Stimulated activated CD4-positive, alpha-beta T cell treated with anti-CD3 and anti-CD28 coated beads, Interleukin-1b, Interleukin-23, amount 100 ng/mL, for 1 hour (primary cell): ENCODE measurements at places on chromosomes 7 and 10.

DNA sequence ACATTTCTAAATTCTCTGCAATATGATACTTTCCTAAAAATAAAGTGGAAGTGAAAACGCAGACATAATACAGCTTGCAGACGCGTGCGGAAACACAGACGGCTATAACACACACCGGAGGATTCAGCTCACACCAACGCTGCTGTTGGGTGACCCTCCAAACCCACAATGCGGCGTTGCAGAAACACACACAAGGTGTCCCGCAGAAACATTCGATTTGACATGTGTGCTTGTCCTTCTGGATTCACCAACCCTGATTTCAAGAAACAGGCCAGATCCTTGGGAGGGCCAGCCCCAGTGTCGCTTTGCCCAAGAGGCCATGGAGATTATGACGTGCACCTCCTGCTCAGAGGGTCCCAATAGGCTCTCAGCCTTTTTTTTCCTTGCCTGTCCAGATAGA is 136.7 kb upstream of the TCERG1L start:
- DNase-seq, result no peak

GRCh38 chr7:127252778-127253280 is at the start of gene GRM8:
GRM8 (minus strand) TSS chr7:127252941.
- no peak for DNase-seq

DNA sequence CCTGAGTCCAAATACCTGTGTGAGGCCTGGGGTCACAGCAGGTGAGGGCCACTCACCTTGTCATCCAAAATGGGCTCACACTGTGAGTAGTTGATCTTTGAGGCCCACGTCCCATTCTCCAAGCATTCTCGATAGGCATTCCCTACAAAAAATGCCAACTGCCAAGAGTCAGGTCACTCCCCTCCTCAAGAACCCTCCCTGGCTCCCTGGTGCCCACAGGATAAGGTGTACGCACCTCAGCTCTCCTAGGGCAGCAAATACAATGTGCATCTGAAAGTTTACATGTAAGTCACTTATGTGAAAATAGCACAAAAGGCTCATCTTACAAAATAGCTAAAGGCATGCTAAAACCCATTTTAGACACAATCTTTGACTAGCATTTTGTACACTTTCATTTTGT is 15.1 kb downstream of the CRHR2 start:
- no peak for DNase-seq

DNA sequence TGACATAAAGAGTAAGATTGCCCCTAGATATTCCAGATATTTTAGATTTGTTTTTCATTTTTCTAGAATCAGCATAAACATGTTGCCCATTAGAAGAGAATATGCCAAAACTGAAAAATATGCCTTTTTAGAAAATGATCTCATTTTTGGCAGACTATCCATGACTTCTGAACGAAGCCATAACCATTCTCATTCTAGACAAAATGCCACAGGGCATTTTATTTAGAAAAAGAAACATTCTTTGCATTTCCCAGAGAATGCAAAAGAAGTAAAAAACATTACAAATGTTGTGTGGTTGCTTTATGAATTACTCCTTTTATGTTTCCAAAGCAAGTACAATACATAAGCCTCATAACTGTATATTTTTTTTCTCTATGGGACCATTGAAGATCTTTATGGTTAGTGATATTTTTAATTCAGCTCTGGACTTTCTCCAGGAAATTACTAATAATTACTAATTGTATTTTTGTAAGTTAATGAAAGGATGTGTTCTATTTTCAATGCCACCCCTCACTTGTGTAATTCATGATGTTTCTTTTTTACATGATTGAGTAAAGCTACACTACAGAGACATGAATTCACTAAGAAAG is 109.6 kb upstream of the SEM1 start:
- DNase-seq, result no peak

- no peak for DNase-seq
These were observed 511.8 kb downstream of the GFRA1 start for GRCh38 chr10:115761166-115761565.

- DNase-seq, result no peak
These were observed 41.7 kb upstream of the ZMIZ2 start for GRCh38 chr7:44706788-44707557.

DNA sequence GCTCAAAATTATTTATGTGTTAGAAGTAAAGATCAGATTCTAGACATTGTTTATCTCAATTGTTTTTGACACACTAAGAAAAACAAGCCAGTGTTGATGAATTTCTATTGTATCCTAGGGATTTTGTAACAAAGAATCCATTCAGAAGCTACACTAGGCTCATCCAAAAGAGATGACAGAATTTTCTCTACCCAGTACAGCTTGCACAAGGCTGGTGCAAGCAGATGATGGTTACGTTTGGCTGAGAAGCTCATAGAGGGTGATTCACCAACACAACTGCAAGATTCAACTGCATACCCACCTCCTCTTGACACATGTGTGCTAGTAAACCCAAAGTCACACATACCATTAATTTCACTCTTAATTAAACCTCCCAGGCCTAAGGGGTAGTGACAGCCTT is 20.8 kb downstream of the GRM3 start:
- no peak for DNase-seq

GRCh38 chr10:86770412-86770960 is 14.1 kb downstream of the BMPR1A start:
- no peak for DNase-seq

DNA sequence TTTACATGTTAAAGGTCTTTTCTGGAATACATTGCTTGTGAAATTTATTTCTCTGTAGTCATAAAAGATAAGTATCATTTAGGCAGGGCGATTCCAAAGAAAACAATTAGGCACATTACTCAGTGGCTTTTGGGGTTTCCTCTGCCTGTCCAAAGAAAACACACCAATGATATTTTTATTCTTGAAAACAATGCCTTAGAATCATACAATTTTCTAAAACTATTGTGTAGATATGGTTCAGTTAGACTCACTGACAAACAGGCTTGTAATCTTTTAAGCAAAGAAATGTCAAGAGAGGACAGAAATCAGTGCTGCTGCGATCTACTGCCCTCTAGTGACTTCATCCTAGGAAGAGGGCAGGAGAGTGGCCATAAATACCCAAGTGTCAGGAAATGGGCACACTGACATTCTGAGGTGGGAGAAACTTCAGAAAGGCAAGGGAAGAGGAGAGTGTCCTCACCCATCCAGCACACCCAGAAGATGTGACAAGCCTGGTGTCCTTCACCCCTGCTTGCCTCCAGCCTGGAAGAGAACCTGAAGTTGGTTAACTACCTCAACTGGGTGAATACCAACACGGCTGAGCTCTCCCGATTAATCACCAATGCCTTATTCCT is 120.5 kb downstream of the GALNT11 start:
- no peak for DNase-seq

- no peak for DNase-seq
These were observed 57.2 kb upstream of the FOXI2 start for GRCh38 chr10:127679642-127680255.

DNA sequence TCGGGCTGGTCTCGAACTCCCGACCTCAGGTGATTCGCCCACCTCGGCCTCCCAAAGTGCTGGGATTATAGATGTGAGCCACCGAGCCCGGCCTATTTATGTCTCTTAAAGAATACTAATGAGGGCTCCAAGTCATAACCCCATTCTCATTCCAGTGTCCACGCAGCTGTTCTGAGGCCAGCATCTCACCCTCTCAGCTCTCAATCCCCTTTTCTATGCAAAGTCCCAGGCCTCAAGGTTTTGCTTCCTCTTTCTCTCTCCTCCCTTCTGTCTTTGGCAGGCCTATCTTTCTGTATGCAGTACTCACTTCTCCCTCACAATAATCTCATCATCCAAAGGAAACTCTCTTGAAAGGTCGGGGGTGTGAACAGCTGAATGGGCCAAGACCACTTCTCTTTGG is 28.0 kb upstream of the VSIR start:
- no peak for DNase-seq

GRCh38 chr7:111138193-111138569 is 47.3 kb downstream of the LRRN3 start:
- no peak for DNase-seq

DNA sequence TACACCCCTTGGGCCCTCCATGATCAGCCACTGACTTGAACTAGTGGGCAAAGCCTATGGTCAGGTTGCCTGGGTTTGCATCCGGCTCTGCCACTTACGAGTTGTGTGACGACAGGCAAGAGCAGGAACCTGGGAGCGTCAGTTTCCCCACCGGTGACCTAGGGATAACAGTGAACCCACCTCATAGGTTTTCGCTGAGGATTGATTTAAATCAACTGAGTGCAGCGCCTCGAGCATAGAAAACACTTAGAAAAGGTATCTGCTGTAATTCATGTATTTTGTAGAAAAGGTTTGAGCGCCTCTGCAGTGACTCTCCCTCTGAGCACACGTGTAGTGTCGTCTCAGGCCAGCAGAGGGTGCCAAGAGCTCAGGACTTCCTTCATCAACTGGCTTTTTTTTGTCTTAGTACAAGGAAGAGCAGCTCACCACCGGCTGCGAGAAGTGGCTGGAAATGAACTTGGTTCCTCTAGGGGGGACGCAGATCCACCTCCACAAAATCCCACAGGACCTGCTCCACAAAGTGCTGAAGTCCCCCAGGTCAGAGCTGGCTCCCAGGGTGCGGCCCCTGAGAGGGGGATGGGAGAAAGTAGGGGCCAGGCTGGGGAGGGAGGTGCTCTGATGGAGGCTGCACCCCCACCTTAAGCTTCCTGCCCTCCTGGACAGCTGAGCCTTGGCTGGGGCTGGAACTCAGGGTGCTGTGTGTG is 27.7 kb downstream of the BTBD16 start:
- DNase-seq, result peak; percentile 13

DNA sequence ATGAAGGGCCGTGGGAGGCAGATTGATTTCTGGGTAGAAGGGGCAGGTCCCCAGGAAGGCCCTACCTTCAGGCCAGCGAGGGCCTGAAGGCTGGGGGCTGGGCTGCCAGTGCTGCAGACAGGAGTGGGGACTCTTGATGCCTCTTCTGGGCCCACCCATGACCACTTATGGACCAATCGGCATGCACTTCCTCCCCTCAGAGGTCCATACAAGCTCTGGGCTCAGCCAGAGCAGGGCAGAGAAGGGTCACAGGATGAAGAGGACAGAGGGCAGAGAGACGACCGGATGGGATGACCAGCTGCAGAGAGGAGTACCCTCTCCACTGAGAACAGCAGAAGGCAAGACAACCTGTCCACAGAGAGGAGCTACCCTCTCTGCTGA is 120.1 kb downstream of the DYNC2I1 start:
- DNase-seq, result no peak

DNA sequence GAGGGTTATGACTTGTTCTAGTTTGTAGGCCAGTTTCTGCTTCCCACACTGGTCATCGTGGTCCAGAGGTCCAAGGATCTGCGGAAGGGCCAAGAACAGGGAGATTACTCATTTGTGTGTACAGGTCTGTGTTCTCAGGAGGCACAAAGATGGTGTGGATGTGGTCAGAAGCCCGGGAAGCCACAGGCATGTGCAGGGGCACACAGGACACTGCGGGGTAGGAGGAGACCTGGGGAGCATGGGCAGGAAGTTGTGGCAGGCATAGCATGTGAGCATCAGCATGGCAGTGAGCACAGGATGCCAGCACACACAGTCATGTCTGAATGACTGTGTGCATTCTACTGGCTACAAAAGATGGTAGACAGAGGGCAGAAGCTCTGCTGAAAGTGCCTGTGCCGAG is 445.8 kb downstream of the PLXNA4 start:
- no peak for DNase-seq

- DNase-seq, result no peak
These were observed 153.8 kb upstream of the COL1A2 start for GRCh38 chr7:94240902-94241301.

GRCh38 chr7:73611017-73611555 is 13.2 kb downstream of the MLXIPL start:
- no peak for DNase-seq

GRCh38 chr10:24394461-24395190 is 185.7 kb downstream of the KIAA1217 start:
- no peak for DNase-seq

GRCh38 chr10:55163388-55163979 is 362.5 kb upstream of the PCDH15 start:
- no peak for DNase-seq

- DNase-seq, result no peak
These were observed 140.4 kb downstream of the PIP4K2A start for GRCh38 chr10:22573820-22574569.

- DNase-seq, result no peak
These were observed 1.4 kb upstream of the TRIM8 start for GRCh38 chr10:102642736-102643335.

- no peak for DNase-seq
These were observed 584.9 kb downstream of the TNS3 start for GRCh38 chr7:46996972-46997371.

GRCh38 chr7:898855-899681 is 22.7 kb downstream of the GET4 start:
- DNase-seq, result no peak

GRCh38 chr7:115471891-115472290 is 550.0 kb downstream of the MDFIC start:
- no peak for DNase-seq

GRCh38 chr10:131973160-131973951 is 8.4 kb downstream of the BNIP3 start:
- DNase-seq, result no peak

DNA sequence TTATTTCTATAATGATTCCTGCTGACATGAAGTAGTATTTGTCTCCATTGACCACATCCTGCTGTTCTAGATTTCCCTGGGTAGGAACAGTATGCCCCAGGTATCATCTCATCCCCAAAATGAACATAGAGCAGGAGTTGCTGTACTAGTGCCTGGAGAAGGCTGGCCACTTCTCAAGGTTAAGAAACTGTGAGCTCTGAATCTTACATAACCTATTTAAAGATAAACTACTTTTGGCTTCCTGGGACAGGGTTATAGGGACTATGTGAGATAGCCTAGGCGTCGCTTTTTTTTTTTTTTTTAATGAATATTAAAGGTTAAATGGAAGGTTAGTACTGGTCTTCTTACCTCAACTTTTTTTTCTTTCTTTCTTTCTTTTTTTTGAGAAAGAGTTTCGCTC is 103.0 kb downstream of the LRRC4 start:
- no peak for DNase-seq

GRCh38 chr10:79947787-79948424 is 999 bp downstream of the SFTPD start:
- no peak for DNase-seq

DNA sequence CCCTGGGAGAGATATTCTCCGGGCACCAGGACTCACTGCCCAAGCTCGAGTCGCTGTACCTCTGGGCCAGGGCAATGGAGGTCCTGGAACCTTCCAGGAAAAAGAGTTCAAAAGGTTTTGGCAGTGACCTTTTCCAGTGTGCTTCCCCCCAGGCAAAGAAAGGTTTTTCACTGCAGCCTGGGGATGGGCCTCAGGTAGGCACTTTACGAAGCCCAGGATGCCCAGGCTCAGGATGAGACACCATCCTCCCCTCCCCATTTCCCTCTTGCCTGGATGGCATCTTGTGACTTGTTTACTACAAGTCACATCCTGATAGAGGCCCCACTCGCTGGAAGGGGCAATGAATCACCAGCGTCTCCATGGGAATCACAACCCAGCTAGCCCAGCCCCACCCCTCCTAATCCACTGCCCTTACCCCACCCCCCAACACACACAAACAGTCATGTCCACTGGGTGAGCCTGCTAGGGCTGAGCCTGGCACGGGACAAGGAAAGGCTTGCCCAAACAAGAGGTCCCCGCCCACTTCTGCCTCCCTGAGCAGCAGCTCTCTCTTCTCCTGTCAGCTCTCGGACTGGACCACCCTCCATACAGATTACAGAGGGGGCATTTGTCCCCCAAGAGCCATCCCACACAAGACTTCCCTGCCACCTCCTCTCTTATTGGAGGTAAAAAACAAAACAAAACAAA is 93.8 kb upstream of the SMNDC1 start:
- no peak for DNase-seq

GRCh38 chr10:47123716-47124288 is 176.2 kb upstream of the GDF10 start:
- no peak for DNase-seq

GRCh38 chr7:98178762-98179490 is 32.3 kb upstream of the BHLHA15 start:
- no peak for DNase-seq

GRCh38 chr10:72079356-72079755 is 9.0 kb downstream of the SPOCK2 start:
- no peak for DNase-seq
